Nephron progenitor cell (in vitro differentiated cells): ENCODE measurements at places on chromosomes 1 and 21.

DNA sequence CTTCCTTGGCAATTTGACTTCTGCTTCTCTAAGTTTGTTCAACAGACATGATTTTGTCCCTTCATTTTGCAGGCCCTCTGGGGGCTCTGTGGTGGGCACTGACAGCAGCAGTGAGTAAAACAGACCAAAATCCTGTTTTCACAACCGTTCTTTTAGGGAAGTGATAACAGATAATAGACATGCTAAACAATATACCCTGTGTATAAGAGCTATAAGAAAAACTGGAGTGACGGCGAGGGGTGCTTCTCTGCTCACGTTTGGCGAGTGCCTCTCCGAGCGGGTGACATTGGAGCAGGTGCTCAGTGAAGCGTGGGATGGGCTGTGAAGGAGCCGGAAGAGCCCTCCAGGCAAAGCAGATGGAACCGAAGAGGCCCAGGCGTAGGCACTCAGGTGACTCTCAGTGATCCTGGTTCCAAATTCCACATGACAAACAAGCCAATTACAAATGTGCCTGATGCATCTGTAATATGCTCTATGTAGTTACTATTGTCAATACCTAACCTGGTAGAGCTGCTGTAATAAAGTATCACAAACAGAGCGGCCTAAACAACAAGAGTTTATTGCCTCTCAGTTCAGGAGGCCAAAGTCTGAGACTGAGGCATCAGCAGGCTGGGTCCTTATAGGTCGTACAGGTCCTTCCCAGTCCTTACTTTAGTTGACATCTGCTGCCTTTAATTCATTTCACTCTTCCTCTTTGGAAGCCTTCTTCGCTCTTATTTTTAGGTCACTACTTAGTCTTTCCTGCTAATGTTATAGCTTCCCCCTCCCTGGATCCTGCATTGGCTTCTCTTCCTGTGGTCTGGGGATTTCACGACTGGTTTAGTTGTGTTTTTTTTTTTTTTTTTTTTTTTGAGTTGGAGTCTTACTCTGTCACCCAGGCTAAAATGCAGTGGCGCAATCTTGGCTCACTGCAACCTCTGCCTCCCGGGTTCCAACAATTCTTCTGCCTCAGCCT, 20.1 kb downstream of the OR2B11 start:
- H3K4me1 ChIP-seq = no peaks in the 10 kb centered on the region
- no peaks in the 10 kb centered on the region for H3K36me3 ChIP-seq
- peaks cover 32% of the 10 kb centered on the region for H3K27me3 ChIP-seq

DNA sequence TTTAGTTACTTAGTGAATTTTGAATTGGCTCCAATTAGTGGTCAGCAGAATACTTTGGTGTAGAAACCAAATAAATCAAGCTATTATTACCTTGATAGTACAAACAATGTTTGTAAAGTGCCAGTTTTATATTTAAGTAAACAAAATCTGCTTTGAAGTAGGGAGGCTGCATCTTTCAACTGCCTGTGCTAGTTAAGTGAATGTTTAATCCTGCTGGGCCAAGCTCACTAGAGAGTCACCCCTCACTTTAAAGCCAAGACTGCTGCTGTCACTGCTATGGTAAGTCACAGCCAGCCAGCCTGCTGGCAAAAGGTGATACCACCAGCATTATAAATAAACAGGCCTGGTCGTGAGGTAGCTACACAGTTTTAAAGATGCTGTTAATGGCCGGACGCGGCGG, 10.3 kb upstream of the CFAP126 start:
- H3K27ac ChIP-seq = no peak overlapping the region
- no peaks in the 10 kb centered on the region for H3K36me3 ChIP-seq
- peaks cover 9% of the 10 kb centered on the region for H3K4me1 ChIP-seq
- peaks cover 10% of the 10 kb centered on the region for H3K27me3 ChIP-seq
- DNase-seq = no peak

DNA sequence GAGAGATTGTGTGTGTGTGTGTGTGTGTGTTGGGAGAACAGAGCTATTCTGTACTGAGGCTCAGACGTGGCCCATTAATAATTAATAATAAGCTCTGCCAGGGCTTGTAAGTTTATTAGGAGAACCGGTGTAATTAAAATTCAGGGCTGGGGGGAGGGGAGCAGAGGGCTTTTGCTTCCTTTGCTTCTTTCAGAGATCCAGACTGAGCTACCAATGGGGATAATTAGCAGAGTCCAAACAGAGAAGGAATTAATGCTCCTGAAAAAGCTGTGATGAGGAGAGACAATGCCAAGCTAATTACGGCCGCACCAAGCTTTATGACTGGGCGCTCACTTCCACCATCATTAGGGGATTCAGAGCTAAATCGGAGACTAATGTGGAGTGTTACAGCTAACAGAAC, 4.5 kb downstream of the SYT6 start:
- peaks cover 55% of the 10 kb centered on the region for H3K4me1 ChIP-seq
- no peak for DNase-seq
- H3K27me3 ChIP-seq = peaks cover 27% of the 10 kb centered on the region
- no peak overlapping the region for H3K4me3 ChIP-seq

GRCh38 chr1:184889902-184890301, 84.4 kb downstream of the NIBAN1 start:
- no peaks in the 10 kb centered on the region for H3K4me1 ChIP-seq
- H3K27me3 ChIP-seq = peaks cover 5% of the 10 kb centered on the region
- DNase-seq = no peak
- H3K36me3 ChIP-seq = no peaks in the 10 kb centered on the region
- H3K4me3 ChIP-seq = no peak overlapping the region

GRCh38 chr1:151705753-151706463, 10.7 kb downstream of the CELF3 start:
- H3K4me3 ChIP-seq = no peak overlapping the region
- DNase-seq = no peak
- peaks cover 11% of the 10 kb centered on the region for H3K27me3 ChIP-seq
- H3K27ac ChIP-seq = peak overlapping the region; percentile 90
- peaks cover 3% of the 10 kb centered on the region for H3K36me3 ChIP-seq
- peaks cover 24% of the 10 kb centered on the region for H3K4me1 ChIP-seq

DNA sequence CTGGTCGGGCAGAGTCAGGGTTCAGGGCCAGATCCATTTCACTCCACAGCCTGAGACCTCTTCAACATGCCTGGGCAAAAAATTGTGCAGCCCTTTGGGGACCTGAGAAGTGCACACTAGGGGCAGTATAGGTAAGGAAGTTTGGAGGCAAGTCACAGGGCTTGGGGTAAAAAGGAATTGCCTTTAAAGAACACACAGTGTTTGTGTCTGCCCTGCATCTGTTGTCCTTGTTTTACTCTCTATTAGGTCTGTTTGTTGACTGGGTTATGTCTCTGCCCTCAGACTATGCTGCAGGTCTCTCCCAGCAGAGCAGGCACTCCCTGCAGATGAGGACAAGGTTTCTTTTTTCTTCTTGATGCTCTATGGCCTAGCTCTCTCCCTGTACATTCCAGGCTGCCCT, 22.0 kb downstream of the LDLRAD2 start:
- peaks cover 52% of the 10 kb centered on the region for H3K36me3 ChIP-seq
- no peak for DNase-seq
- peaks cover 2% of the 10 kb centered on the region for H3K27me3 ChIP-seq
- no peak overlapping the region for H3K4me3 ChIP-seq
- no peaks in the 10 kb centered on the region for H3K4me1 ChIP-seq
- peak overlapping the region; percentile 36 for H3K27ac ChIP-seq

DNA sequence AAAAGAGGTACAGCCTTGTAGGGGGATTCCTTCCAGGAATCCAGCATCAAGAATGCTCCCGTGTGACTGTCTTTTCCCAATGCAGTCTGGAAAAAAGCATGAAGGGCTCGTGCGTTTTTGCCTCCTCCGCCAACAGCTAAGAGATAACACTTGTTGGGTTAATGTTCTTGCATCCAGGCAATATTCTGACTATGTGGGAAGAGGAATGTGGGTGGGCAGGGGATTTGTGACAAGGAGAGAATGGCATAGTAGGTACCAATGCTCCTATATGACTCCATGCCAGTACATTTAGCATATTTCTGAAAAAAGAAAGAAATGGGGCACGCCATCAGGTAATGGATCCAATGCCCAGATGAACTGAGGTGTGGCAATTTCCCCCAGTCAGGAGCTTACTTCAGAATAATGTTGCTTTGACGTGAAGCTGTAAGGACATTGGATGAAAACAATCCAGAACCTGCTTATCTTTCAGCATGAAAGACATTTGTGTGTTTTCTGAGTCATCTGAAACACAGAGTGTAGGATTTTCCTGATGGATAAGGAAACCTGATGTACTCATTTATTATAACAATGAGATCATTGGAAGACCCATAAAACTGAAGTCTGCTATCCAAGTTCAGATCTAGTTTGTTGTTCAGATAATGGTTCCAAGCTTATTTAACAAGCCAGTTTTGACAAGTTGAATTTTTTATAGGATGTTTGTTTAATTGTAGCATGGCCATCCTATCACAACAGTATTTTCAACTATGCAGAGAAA, 105.5 kb downstream of the LYPLAL1 start:
- H3K4me1 ChIP-seq = peaks cover 24% of the 10 kb centered on the region
- no peak overlapping the region for H3K27ac ChIP-seq
- H3K27me3 ChIP-seq = no peaks in the 10 kb centered on the region
- peaks cover 30% of the 10 kb centered on the region for H3K36me3 ChIP-seq
- no peak for DNase-seq

- no peak for DNase-seq
- no peaks in the 10 kb centered on the region for H3K4me1 ChIP-seq
- H3K27ac ChIP-seq = no peak overlapping the region
- no peak overlapping the region for H3K4me3 ChIP-seq
- H3K36me3 ChIP-seq = no peaks in the 10 kb centered on the region
- H3K27me3 ChIP-seq = no peaks in the 10 kb centered on the region
These were observed 362.2 kb upstream of the LYPLAL1 start for GRCh38 chr1:218811497-218811896.

DNA sequence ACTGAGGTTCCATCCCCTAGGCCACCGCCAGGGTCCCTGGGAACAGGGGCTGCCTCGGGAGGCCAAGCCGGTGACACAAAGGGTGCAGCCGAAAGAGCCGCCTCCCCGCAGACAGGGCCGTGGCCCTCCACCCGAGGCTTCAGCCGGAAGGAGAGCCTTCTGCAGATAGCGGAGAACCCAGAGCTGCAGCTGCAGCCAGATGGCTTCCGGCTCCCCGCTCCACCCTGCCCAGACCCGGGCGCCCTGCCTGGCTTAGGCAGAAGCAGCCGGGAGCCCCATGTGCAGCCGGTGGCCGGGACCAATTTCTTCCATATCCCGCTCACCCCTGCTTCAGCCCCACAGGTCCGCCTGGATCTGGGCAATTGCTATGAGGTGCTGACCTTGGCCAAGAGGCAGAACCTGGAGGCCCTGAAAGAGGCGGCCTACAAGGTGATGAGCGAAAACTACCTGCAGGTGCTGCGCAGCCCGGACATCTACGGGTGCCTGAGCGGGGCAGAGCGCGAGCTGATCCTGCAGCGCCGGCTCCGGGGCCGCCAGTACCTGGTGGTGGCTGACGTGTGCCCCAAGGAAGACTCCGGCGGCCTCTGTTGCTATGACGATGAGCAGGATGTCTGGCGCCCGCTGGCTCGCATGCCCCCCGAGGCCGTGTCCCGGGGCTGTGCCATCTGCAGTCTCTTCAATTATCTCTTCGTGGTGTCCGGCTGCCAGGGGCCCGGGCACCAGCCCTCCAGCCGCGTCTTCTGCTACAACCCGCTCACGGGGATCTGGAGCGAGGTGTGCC, 1.4 kb downstream of the KLHDC7A start:
- H3K4me3 ChIP-seq = no peak overlapping the region
- DNase-seq = no peak
- H3K36me3 ChIP-seq = no peaks in the 10 kb centered on the region

DNA sequence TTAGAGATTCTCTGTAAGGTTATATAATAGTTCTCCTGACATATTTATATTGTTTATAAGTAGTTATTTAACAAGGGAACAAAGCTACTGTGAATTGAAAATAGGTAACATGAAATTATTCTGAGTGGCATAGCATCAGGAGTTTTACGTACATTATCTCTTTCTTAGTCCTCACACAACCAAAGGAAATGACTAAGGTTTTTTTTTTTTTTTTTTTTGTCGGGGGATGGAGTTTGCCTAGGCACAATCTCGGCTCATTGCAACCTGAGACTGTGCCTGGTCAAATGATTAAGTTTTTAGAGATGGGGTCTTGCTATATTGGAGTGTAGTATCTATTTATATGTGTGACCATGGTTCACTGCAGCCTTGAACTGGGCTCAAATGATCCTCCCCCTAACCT, 24.9 kb downstream of the TMED5 start:
- no peak for DNase-seq
- H3K4me1 ChIP-seq = peaks cover 8% of the 10 kb centered on the region
- no peak overlapping the region for H3K4me3 ChIP-seq
- no peaks in the 10 kb centered on the region for H3K27me3 ChIP-seq
- peaks cover 37% of the 10 kb centered on the region for H3K36me3 ChIP-seq

DNA sequence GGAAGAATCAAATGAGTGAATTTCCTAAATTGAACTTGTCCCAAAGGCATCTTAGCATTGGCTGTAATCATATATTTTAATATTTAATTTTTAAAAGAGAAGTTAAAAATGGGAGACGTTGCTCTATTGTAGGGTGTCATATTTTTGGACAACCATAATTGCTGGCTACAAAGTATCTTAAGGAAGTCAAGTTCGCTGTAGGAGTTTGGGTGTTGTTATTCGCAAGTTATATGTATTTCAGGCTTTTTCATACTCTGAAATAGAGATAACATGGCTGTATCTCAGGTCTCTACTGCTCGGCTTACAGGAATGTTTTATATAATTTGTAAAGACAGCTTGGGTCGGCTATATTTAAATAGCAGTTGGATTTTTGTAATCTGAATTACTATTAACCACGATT, 852 bp downstream of the TMEM50A start:
- H3K4me1 ChIP-seq = peaks cover 26% of the 10 kb centered on the region
- H3K27me3 ChIP-seq = no peaks in the 10 kb centered on the region
- H3K4me3 ChIP-seq = peak overlapping the region; percentile 93
- no peak for DNase-seq

GRCh38 chr1:71053146-71053545, 5.5 kb upstream of the PTGER3 start:
- no peak for DNase-seq
- H3K36me3 ChIP-seq = peaks cover 16% of the 10 kb centered on the region
- H3K4me3 ChIP-seq = no peak overlapping the region

- peaks cover 46% of the 10 kb centered on the region for H3K27me3 ChIP-seq
- H3K4me3 ChIP-seq = no peak overlapping the region
- H3K27ac ChIP-seq = no peak overlapping the region
- no peaks in the 10 kb centered on the region for H3K4me1 ChIP-seq
- no peaks in the 10 kb centered on the region for H3K36me3 ChIP-seq
- no peak for DNase-seq
These were observed 112.0 kb downstream of the SYF2 start for GRCh38 chr1:25120281-25120680.
